ENCODE measurements at places on chromosomes 5 and 9.

- no peak for DNase-seq
Observed at GRCh38 chr9:21516796-21517195, 34.7 kb upstream of the IFNE start.

DNA sequence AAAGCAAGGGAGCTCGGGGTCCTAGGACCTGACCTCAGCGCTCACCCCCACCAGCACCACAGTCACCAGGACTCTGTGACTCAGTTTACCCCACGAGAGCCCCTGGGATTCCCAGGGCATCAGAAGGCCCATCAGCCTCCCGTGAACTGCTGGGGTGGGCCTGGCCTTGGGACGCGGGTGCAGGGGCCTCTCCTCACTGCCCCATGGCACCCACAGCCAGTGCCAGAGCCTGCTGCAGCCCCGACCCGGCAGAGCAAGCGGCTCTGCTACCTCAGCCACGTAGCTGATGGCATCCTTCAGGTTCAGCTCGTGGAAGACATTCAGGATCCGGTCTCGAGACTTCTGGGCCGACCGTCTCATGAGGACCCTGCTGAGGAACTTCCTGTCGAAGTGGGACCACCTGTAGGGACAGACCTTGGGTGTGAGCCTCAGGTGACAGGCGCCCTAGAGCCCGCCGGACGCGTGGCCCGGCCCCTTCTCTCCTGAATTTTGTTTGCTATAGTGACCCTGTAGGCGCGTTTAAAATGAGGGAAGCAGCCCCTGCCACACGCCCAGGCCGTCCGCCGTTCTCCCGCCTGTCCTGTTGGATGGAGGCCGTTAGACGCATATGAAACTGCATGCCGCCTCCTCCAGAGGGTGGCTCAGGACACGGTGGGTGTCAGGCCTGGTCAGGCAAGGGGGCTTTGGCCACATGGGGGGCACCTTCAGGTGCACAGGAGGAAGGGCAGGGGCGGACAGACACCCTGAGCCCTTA lies 36.8 kb downstream of the EXOC3 start:
- no peak for DNase-seq

GRCh38 chr5:89570557-89570956 lies 687.6 kb upstream of the MEF2C start:
- DNase-seq, result no peak

- no peak for DNase-seq
Observed at GRCh38 chr9:91176426-91176825, 185.3 kb downstream of the AUH start.

GRCh38 chr9:114754581-114754980 lies 51.3 kb downstream of the TNFSF15 start:
- DNase-seq, result no peak

GRCh38 chr5:73786043-73786831 lies 160.2 kb downstream of the ARHGEF28 start:
- no peak for DNase-seq

GRCh38 chr9:106634183-106634582 lies 228.8 kb upstream of the ZNF462 start:
- DNase-seq, result no peak

- no peak for DNase-seq
Observed at GRCh38 chr9:26264709-26265601, 586.7 kb upstream of the TUSC1 start.

DNA sequence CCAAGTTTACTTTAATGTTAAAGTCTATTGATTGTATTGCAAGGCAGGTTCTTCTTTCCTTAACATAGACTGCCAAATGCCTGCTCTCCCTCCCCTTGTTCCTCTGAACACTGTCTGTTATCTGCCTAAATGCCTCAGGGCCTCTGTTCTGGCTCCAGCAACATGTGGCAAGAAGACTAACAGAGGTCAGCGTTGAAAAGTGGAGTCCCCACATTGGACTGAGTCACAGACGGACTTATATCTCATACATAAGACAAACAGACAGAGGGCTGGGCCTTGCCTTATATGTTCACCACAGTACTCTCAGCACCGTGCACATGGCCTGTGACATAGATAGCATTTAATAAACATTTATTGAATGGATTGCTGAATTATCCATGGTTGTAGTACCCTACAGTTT lies 91.4 kb downstream of the TSSK1B start:
- no peak for DNase-seq
